ENCODE measurements at places on chromosomes 7 and 10.

GRCh38 chr7:20222219-20222828, 5.1 kb upstream of the MACC1 start:
- no peak for DNase-seq

DNA sequence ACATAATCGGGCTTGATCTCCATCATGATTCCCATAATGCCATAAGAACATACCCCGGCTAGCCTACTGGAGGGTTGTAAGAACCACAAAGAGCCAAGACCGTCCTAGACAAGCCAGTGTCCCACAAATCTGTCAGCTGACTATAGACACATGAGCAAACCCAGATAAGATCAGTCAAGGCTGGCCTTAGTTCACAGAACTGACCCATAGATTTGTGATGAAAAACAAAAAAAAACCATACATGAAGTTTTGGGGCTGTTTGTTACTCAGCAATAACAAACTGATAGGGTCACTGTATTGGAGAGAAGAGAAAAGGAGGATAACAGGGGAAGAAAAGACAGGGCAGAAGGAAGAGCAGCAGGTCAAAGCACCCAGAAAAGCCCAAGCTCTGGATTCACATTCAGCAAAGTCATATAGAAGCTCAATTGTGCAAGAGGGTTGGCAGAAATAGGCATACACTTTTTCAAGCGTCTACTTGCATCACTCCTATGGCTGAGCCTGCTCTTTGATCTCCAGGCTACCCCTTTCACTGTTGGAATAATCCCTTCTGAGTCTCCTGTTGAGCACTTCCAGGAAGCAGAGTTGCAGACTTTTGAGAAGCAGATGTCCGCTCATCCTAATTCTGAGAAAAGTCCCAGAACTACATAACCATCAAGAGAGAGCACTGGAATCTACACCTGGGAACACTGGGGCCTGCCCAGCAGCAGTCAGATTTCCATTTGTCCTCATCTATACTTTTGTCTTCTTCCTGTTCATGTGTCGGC, 122.0 kb upstream of the HABP2 start:
- DNase-seq, result no peak

- DNase-seq, result no peak
These were observed 14.2 kb downstream of the CLRN3 start for GRCh38 chr10:127878475-127879055.

GRCh38 chr10:57579926-57580325, 687.8 kb downstream of the IPMK start:
- DNase-seq, result no peak

GRCh38 chr10:7866176-7866575, 47.9 kb downstream of the TAF3 start:
- no peak for DNase-seq

DNA sequence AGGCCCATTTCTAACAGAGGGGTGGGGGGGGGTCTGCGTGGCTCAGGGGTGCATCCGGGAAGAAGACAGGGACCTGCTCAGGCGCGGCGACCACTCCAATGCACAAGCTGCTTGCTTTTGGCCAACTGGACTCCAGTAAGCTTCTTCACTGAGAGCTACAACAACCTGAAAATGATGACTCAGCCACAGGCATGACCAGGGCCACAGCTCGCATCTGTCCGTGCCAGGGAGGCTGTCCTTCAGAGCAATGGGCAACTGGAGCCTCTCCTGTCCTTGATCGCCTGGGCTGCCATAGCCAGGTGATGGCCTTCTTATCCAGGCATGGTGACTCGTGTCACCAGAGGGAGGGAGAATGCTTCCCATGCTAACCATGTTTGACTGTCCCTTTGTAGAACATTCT, 81.6 kb upstream of the RNF32 start:
- DNase-seq, result no peak

DNA sequence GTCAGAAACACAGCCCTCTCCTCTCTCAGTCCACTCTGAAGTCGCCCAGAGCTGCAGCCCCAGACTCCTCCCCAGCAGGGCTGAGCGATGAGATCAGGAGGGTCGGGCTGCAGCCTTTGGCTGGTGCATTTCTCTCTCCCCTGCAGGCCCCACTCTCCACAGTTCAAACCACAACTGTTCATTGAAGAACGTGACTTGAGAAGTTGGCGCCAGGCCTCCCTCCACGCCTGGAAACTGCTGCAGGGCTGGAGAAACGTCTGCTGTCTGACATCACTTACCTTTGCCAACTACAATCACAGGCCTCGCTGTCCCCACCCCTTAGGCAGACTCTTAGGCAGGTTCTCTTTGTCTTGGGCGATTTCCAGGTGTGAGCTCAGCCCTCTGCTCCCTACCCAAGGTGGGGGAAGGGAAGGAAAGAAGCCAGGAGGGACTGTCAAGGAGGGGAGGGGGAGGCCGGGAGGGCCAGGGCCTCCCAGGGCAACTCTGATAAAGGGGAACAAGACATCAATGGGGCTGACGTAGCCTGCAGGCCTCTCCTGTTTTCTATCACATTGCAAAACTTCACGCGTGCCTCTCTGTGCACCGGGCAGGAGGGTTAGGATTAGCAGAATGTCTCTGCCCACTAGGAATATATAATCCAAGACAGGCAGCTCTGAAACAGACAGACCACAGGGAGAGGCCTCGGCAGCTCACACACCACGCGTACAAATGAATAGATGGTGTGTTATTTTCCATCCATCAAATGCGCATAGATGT, 32.7 kb downstream of the CALML5 start:
- DNase-seq, result no peak

DNA sequence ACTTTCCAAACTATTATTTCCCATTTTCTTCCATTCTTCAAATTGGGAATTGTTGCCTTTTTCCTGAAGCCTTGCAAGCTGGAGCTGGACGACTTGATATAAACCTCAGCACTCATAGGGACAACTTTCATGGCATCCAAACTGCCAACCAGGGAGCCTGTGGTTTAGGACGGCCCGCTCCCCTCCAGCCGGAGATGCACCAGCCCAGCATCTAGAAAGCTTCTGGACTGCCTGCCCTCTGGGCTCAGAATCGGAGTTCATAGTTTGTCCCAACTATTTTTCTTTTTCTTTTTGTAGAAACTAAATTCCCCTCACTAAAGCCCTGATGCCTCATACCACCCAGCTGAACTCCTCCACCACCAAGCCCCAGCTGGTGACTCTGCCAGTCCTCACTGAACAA, 200.3 kb downstream of the DNAJB6 start:
- DNase-seq, result no peak

DNA sequence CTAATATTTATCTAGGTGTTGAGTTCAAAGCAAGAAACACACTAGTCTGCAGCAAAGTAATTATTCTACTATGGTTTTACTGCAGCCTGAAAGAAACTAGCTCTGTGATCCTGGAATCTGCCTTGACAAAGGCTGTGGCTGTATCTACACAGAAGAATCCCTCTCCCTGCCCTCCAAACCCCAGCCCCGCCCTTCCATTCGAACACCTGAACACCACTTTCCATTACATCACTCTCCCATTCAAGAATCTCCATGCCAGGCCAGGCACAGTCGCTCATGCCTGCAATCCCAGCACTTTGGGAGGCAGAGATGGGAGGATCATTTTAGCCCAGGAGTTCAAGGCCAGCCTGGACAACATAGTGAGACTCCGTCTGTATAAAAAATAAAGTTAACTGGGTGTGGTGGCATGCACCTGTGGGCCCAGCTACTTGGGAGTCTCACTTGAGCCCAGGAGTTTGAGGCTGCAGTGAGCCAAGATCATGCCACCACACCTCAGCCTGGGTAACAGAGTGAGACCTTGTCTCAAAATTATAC, 23.3 kb downstream of the LRRC20 start:
- DNase-seq, result no peak

DNA sequence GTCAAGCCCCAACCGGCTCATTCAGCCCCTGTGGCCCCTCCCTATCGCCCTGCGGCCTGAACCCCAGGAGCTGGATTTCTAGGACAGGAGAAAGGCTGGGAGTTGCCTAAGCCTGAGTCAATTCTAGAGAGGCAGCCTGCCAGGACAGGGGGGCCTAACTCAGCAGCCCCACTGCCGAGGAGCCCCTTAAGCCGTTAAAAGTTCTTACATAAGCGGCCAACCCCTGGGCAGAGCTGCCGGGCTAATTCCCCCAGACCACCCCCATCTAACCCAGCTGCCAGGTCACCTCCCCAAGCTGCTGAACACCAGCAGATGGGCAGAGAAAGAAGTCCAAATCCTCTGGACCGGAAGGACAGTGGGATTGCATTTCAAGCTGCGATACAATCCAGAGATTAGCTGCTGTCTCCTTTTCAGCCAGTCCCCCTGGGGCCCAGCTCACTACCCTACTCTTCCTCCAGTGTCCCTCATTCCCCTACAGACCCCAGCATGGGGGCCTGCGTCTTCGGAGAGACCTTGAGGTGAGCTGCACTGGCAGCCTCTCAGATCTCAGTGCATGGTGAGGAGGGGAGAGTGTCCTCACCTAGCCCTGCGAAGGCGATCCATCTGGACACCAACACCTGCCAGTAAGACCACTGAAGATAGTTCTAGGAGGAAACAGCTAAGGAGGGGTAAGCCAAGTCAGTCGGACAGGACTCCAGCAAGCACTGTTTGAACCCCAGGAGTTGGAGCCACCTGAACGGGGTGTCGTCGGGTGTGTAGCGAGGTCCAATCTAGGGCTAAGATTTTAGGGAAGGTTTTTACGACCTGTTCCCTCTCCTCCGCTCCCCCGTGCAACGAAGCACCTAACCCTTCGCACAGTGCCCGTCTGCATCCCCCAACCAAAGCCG, 830 bp downstream of the IMPDH1 start:
- DNase-seq, result no peak

DNA sequence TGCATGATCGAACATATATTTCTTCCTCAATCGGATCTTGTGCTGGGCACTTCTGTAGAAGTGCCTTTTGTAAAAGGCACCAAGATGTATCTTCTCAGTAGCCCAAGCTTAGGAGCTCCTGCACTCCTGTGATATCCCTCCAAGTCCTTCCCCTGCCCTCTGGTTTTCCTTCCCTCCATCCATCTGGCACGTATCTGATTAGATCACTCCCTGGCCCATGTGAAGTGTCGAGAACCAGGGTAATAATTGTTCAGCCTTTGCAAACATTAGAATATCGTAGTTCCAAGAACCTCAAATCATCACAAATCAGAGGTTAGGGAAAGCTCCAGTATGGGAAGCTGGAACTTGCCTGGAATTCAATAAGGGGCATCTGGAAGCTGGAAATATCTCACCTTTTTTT, 221.1 kb upstream of the AUTS2 start:
- no peak for DNase-seq

DNA sequence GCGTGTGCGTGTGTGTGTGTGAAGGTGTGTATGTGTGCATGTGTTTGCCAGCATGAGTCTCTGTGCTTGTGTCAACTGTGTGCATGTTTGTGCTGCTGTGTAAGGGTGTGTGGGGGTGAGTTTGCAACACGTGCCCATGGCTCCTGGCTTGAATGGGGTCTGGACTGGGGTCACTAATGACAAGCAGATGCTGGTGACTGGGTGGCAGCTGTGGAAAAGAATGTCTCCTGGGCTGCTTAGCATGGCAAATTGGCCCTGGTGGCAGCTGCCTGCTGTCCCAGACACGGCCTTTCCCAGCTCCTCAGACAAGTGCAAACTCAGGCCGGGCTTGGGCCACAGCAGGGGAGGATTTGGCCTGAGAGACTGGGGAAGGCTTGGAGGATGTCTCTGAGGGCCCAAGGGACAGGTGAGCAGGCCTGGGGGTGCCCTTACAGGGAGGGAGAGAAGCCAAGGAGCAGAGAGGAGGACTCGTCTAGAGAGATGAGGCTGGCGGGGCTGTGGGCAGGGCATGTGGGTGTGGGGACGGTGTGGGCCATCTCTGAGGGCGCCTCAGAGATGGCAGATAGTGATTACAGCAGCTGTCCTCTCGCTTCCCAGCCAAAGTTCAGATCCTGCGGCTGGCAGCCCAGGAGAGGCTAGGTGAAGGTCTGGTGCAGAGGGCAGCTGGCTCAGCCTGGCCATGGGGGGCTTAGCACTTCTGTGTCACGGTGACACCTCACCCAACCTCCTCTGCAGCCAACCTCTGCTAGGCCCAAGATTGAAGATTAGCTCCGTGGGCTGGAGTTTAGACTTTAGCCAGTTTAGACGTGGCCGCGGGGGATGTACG, 1.5 kb downstream of the AQP1 start:
- no peak for DNase-seq

- DNase-seq, result no peak
These were observed 7.4 kb upstream of the TBRG4 start for GRCh38 chr7:45118889-45119331.

- no peak for DNase-seq
These were observed 11.3 kb upstream of the MRPS24 start for GRCh38 chr7:43880596-43880995.

GRCh38 chr7:108009873-108010272, 6.9 kb upstream of the LAMB1 start:
- DNase-seq, result no peak

GRCh38 chr10:68959695-68960527, 3.9 kb downstream of the DDX21 start:
- peak; percentile 25 for DNase-seq

GRCh38 chr7:155861480-155861868, 49.2 kb upstream of the SHH start:
- no peak for DNase-seq

- no peak for DNase-seq
These were observed 23.1 kb downstream of the PARD3 start for GRCh38 chr10:34791947-34792346.

Measured in activated CD4-positive, alpha-beta T cell treated with anti-CD3 and anti-CD28 coated beads, Interleukin-2, amount 10 ng/mL, durations not matched to agents 24 days and 14 days (primary cell).